ENCODE measurements at places on chromosomes 11 and 22.

DNA sequence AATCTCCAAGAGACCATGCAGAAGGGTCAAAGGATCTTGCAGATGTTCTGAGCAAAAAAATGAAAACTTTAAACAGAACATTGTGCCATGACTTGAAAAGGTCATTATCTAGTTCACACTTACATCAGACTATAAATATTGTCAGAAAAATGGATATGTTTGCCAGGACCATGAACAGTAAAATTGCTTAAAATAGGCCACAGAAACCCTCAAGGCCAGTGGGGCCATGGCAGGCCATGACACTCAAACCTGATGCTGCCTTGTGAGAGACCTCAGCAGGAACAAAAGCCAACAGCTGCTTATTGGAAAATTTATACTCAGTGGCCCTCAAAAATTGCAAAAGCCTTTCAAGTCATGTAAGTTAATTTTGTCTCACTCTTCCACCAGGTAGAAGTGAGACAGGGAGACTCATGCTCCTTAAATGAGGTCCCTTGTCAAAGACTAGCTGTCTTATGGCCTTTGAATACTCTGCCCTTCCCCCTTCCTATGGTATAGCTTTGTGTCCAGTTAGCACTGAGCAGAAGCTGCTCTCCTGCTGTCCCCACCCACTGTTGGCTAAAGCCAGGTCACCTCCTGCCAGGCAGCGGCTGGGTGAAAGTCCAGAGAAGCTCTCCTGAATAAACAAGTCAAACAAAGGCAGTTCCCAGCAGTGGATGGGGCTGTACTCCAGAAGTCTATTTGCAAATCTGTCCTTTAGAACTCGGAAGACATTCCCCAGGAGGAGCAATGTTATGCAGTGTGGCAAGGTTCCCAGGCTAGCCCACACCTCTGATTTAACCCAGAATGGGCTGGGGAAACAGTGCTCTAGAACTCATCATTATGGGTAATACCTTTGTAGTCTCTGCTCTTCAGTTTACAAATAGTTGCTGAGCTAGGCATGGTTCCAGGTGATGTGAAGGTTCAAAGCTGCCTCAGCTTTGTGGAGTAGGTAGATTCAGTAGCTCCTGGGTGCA, 21.4 kb downstream of the ADM start:
- no peak for DNase-seq

- no peak for DNase-seq
Observed at GRCh38 chr22:27609451-27609888, 192.1 kb downstream of the MN1 start.

DNA sequence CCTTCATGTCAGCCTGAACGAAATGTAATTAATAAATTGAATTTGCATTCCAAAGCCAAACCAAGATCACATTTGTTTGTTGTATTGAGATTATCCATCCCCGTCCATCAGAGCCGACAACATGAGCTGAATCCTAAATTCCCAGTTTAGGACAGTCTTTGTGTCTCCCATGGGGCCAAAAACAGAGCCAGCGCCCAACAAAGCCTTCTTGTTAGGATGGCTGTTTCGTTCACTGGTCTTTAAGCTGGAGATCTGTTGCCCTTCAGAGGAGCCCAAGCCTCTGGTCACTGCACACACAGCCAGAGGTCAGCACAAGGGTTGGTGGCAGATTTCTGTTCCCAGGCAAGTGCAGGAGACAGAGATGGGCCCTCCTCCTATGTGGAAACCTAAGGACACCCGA, 25.8 kb downstream of the DSCAML1 start:
- no peak for DNase-seq

GRCh38 chr11:122758339-122758738, 80.0 kb upstream of the CRTAM start:
- no peak for DNase-seq

- no peak for DNase-seq
Observed at GRCh38 chr11:88320149-88320559, 17.4 kb downstream of the CTSC start.

DNA sequence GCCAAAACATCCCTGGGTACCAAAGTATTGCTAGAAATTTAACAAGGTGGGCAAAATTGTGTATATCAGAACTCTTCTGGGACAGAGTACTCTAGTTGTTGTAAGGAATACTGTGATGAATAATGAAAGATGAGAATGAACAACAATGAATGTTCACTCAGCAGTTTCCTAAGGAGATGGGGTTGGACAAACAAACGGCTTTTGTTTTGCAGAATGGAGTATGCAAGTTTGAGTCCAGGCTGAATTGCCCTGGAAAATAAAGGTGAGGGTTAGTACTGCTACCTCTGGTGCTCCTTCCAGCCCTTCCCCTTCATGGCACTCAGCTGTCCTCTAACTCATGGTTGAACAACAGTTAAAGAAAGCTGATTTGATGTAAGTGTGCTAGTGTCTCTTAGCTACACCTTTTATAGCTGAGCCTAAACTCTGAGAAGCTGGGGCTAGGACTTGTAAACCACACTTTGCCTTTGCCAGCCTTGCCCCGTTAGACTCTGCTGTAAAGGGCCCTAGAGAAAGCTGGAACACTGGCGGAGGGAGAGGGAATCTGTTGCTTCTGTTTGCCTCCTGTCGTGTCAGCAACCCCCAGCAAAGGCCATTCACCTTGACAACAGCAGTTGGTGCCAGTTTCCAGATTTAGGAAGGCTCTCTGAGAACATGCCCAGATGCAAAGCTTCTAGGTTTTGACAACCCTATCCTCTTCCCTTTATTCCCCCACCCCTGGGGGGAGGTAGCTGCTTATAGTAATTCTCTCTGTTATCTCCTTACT, 41.2 kb upstream of the POLD3 start:
- no peak for DNase-seq
